ENCODE measurements at places on chromosomes 6 and 20.
A peak's percentile ranks its signal among the peaks of the same experiment; 100 is the strongest.

DNA sequence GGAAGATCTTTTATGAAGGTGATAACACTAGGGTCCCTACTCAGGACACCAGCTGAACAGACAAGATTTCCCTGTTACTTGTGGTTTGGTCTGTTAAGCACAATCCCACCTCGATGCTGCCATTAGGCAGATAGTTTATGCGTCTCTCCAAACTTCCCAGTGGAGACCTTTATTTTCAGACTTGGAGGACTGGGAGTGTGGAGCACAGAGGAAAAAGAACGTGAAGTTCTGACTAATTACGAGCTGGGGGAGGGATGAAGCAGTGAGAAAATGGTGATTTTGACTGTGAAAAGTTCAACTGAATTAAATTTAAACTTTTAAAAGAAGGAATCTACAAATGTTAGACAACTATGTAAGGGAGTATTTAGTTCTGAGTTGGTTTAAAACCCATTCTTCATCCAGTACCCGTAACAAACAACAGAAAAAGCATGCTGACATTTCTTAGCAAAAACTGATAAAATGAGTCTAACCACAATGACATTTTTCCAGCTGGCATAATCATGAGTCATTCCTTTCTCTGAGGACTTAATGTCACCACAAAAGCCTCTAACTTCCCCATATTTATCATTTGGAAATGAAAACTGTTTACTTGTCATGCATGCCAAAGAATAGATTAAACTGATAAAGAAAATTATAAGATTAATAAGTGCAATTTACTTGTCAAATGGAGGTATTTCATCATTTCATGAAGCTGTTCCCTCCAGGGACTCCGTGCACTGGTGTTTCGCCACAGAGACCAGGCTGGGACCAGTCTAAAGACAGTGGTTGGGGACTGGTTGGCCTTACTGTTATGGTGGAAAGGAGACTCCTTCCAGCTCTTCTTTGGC lies 113.3 kb upstream of the SSTR4 start:
- no peak for DNase-seq

GRCh38 chr6:93894521-93894920 lies 475.2 kb upstream of the EPHA7 start:
- no peak for DNase-seq

DNA sequence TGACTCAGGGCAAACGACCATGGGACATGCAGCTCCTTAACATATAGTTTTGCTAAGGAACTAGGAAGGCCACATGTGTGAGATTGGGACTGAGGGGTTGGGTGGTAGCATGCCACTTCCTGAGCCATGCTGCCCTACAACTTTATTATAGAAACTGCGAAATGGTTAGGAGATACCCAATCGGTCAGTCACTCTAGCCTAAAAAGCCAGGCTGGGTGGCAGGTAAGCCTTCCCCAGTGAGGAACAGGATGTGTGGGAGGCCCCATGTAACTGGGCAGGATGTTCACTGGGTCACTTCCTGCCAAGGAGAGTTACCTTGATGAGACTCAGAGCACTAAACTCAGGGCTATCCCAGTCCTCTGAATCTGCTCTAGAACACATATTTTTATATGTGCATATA lies 123.5 kb downstream of the MAP3K7 start:
- no peak for DNase-seq

DNA sequence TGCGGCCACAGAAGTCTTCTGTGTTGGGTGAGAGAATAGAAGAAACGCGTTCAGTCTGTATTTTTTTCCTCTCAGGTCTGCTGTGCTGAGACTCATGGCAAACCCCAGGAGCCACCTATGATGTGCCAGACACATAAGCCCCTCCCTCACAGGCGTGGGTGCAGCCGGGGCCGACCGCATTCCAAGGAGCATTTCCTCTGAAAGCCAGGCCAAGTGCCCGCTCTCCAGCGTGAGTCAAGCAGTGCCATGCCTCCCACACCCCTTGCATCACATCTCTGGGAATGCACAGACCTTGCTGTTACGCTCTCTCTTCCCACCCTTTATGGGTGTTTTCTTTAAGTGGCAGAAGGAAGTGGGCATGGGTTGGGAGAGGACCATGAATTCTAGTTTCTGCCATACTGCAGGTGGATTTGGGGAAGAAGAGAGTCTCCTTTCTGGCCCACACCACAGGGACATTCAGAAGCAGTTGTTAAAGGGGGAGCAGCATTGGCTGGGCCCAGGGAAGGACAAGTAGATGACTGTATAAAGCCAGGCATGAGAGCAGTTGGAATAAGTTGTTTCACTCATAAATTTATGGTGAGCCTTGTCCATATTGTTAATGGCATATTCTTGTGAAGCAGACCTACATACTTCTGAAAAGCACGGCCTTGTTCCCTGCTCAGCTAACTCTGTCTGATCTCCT lies 37.1 kb upstream of the TFAP2A start:
- DNase-seq, result no peak

DNA sequence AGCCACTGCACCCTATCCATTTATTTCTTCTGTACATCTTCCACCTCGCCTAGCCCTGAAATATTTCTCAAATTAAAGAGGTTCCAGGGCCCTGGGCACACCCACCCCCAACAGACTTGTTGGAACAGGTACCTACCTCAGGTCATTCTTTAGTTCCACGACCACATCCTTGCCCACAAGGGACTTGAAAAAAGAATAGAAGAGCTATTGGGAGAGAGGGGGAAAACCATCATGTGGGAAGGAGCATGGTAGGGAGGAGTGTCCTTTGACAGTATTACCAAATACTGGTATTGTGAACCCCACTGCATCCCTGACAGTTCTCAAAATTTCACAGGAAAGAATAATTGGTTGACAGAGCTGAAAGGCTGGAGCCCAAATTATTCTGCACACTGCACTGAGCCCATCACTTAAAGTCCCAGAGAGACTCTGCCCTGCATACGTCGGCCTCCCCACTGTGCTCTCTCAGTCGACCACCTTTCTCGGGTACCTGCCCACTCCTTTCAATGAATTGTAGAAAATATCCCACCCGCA lies 762 bp downstream of the LSM2 start:
- DNase-seq, result no peak

- DNase-seq, result no peak
These were observed 12.9 kb downstream of the TBPL1 start for GRCh38 chr6:133965817-133966360.

GRCh38 chr6:12590901-12591300 lies 125.7 kb upstream of the PHACTR1 start:
- no peak for DNase-seq

GRCh38 chr6:48110436-48111142 lies 408 bp downstream of the PTCHD4 start:
- peak; percentile 23 for DNase-seq

- no peak for DNase-seq
These were observed 36.0 kb downstream of the SYNJ2 start for GRCh38 chr6:158017621-158018040.

- no peak for DNase-seq
These were observed 220.9 kb upstream of the RNF217 start for GRCh38 chr6:124741341-124741740.

DNA sequence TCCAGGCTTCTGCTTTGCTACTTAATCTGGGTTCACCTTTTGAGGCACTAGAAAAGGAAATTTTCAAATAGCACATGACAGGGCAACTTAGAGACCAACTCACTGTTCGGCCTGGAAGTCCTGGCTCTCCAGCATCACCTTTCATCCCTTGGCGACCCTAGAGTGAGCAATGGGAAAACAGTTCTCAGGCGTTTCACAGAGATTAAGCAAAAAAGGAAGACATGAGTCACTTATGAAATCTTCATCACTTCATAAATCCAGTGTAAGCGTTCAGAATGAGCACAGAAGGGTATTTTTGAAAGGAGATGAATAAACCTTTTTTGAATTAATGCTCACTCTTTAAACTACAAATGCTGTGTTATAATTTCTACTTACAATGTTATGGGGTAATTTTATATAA lies 104.0 kb downstream of the COL12A1 start:
- peak; percentile 93 for DNase-seq
